Endothelial cell of coronary artery (primary cell): ENCODE measurements at places on chromosomes 3 and 15. TPM values are rescaled to one million over a fixed set of nuclear protein-coding genes. Genes with fewer than 3 reads are reported as not detected.

CD96 gene
- not detected in 2 replicates for total RNA-seq

CSPG5 gene
- total RNA-seq: 0.45 and 0.47 TPM in 2 replicates

KLF15 gene
- 0.63 and 0.75 TPM in 2 replicates for total RNA-seq

GABRA5 gene
- not detected in 2 replicates for total RNA-seq

CHST13 gene
- not detected in 2 replicates for total RNA-seq

PLD1 gene
- total RNA-seq: 42.9 and 60.0 TPM in 2 replicates

TEX55 gene
- total RNA-seq: not detected in 2 replicates

CNTN3 gene
- 0.09 and 0.38 TPM in 2 replicates for total RNA-seq

CHRNA7 gene
- 0.56 and 1.8 TPM in 2 replicates for total RNA-seq

CASR gene
- total RNA-seq: not detected in 2 replicates

TMEM207 gene
- total RNA-seq: not detected in 2 replicates

KIF15 gene
- 5.6 and 12.7 TPM in 2 replicates for total RNA-seq

SNURF gene
- total RNA-seq: 74.3 and 82.8 TPM in 2 replicates

C2CD4A gene
- total RNA-seq: 0.94 and 1.5 TPM in 2 replicates

COL8A1 gene
- total RNA-seq: 55.0 and 686 TPM in 2 replicates

ATP10A gene
- 4.3 TPM in 1 of 2 replicates, not detected in the other for total RNA-seq

XCR1 gene
- total RNA-seq: not detected in 2 replicates

MYLK gene
- 15.1 and 30.8 TPM in 2 replicates for total RNA-seq

PIGZ gene
- total RNA-seq: 2.2 and 2.4 TPM in 2 replicates

LEO1 gene
- 27.5 and 31.9 TPM in 2 replicates for total RNA-seq

TRIM69 gene
- total RNA-seq: 8.2 and 9.3 TPM in 2 replicates

CFAP100 gene
- total RNA-seq: not detected in 2 replicates

FOXB1 gene
- total RNA-seq: not detected in 2 replicates

SPATA12 gene
- total RNA-seq: 0.09 and 0.18 TPM in 2 replicates

SLC49A4 gene
- 8.7 and 12.6 TPM in 2 replicates for total RNA-seq
